Stimulated activated CD4-positive, alpha-beta T cell treated with anti-CD3 and anti-CD28 coated beads, Interleukin-2, amount 100 ng/mL, for 48 hours (primary cell): ENCODE measurements at places on chromosomes 6 and 20.

DNA sequence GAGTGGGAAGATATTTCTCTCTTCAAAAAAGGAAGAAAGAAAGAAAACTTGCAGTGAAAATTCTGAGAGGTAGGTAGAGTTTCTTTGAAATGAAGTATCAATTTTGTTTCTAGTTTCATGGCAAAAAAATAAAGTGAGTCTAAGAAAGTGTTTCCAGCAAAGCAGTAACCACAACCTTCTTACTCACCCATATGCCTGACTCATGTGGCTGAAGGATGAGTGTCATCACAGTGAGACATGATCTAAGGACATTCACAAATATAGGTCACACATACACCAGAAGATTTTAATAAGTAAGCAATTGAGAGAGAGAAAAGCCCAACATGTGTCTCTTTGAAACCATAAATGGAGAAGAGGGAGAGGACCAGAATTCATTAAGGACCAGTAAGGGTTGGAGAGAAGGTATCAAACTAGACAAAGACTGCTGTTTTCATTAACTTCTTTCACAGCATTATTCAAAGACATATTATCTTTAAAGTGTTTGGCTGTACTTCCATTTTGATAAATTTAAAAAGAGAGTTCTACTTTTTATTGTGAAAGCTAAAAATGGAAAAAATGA, 169.5 kb downstream of the FRK start:
- no peak for DNase-seq

GRCh38 chr20:44448753-44449546, 26.7 kb upstream of the TTPAL start:
- DNase-seq: peak; percentile 23

GRCh38 chr20:25125636-25126035, 43.7 kb upstream of the VSX1 start:
- DNase-seq: no peak

DNA sequence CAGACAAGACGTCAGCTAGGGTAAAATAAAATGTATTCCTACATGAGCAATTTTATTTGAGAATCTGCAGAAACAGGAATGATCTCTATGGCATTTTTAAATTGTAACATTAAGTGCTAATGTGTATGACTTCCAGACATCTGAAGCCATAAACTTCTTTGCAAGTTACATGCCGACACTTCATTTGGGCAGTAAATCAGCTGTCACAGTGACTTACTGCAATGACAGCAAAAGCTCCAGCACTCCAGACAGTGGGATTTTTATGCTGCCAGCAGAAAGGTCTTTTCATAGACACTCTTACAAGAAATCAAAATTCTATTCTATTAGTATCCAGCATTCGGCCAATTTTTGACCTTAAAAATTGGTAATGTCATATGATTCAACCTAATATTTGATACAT, 156.3 kb upstream of the SNX9 start:
- DNase-seq: no peak

- no peak for DNase-seq
These were observed 40.9 kb downstream of the PSMB1 start for GRCh38 chr6:170512249-170512648.
